ENCODE measurements at places on chromosomes 16 and 17.
A peak's percentile ranks its signal among the peaks of the same experiment; 100 is the strongest.

- no peak for DNase-seq
These were observed 1.5 kb downstream of the SOCS7 start for GRCh38 chr17:38353086-38353604.

GRCh38 chr16:17241264-17241835, 229.4 kb downstream of the XYLT1 start:
- no peak for DNase-seq

GRCh38 chr16:4795828-4796572, 831 bp downstream of the SMIM22 start:
- DNase-seq: no peak

DNA sequence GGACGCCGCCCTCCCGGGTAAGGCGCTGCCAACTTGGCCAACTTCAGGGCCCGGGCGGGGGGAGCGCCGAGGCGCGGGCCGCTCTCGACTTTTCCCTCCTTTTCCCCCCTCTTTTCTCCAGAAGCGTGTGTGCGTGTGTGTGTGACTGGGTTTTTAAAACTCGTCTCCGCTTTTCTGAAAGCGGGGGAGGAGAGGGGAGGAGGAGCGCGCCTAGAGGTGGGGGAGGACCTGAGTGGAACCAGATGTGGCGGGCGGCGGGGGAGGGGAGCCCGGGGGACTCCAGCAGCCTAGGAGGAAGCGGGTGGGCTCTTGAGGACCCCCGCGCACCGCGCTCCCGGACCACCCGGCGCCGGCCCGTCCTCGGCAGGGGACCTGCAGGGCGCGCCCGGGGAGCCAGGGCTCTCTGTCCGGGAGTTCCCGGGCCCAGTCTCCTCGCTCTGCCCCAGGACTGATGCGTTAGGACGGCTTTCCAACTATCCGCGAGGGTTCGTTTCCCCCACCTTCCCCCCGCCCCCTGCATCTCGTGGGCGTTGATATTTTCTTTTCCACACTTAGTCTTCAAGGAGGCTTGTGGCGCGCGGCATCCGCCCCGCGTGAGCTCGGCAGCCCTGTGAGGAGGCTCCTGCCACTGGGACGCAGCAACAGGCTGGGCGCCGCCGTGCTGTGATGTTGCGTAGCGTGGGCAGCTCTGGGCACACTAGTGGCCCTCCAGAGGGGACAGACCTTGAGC, 599 bp downstream of the MRC2 start:
- peak; percentile 34 for DNase-seq

- no peak for DNase-seq
These were observed 996 bp downstream of the TNFSF13 start for GRCh38 chr17:7559320-7560171.

DNA sequence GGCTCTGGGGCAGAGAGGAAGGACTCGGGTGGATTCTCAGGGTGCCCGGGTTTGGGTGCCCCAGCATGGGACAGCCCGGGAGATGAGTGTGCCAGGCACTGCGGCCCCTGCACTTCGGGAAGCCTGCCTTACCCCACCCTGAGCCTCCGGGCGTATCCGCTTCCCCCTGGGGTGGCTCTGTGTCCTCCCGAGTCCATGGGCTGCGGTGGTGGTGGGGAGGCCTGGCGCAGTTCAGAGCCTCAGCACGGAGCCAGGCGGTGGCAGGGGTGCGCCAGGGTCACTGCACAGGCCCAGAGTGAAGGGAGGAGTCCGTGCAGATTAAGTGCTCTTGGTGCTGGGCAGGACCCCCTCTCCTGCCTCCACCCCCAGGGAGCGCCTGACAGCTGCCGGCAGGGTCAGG, 20.7 kb downstream of the MYBBP1A start:
- DNase-seq: no peak

DNA sequence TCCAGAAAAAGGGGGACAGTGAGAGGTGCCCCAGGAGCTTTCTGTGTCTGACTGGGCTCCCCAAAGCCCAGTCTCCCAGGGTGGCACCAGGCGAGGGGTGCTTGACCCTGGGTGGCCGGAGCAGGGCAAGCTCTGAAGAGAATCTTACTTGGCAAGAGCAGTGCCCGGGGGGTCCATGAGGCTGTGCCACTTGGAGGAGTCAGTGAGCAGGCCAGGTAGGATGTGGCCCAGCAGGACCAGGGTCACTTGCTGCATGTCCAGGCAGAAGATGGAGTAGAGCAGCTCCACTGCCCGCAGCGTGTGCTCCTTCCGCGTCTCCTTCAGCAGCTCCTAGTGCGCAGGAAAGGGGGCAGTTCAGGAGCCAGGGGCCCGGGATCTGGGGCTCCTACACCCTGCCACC, 7.3 kb downstream of the CSF3 start:
- DNase-seq: no peak

DNA sequence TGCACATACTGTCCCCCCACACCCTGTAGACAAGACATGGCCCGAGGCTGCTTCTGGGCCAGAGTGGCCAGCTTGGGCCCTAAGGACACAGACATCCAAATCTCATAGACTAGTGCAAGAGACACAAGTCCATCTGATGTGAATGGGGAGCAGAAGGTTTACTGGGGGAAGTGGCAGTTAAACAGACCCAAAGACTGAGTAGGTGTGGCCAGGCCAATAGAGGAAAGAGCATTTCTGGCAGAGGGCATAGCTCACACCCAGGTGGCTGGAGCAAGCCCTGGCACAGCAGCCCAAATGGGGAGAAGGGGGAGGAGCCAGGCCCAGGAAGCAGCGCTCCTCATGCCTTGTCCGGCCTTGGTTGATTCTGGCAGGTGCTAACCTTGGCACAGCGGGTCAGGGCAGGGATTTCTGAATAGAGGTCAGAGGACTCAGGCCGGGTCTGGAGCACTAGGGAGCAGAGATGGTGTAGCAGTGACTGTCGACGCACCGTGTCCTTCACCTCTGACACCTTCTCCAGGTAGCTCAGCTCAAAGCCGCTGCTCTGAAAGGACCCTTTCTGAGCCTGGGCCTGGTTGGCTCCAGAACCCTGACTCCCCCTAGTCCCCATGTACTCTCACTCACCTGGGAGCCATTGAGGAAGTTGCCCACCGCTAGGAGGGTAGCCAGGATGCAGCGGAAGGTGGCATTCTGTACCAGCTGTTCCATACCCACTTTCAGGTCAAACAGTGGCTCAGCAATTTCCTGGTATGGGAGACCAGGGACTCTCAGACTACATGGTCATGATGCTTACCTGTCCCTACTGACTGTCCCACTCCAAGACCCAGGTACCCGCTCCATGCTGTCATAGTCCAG, 4.1 kb downstream of the TMEM208 start:
- DNase-seq: no peak

- no peak for DNase-seq
These were observed 625.2 kb upstream of the CDH8 start for GRCh38 chr16:62661435-62661834.

- no peak for DNase-seq
These were observed 524.4 kb upstream of the ZFHX3 start for GRCh38 chr16:73572135-73572828.

GRCh38 chr17:50667259-50668024, 32.8 kb downstream of the ABCC3 start:
- no peak for DNase-seq

- DNase-seq: no peak
These were observed 957.1 kb upstream of the RBFOX1 start for GRCh38 chr16:6375465-6376075.

GRCh38 chr17:74861662-74862107, 2.0 kb upstream of the GRIN2C start:
- no peak for DNase-seq

GRCh38 chr17:74082886-74083285, 120.6 kb upstream of the RPL38 start:
- DNase-seq: no peak

DNA sequence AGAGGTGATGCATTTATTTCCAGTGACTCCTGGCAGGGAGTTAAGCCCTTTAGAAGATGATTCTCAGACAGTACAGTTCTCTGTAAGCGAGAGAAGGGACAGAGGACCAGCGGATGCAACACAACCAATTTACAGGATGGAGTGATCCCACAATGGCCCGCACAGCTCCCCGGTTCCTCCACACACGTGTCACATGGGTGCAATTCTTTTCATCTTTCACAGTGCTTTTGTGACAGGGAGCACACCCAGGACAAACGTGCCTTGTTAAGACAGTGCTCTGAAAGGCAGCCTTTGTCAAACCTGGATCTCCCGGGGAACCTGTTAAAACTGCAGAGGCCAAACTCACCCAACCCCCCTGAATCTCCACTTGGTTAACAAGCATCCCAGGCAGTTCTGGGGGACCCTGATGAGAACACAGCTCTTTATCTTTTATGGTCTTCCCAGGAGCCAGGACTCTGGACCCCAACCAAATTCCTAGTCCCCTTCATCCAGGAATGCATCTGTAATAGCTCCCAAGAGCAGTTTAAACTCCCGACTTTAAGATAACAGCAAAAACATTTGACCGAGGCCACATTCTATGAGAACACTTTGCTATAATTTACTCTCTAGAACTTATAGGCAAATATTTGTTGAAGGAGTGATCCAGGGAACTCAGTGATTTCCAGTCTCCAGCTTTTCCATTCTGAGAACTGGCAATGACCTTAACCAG, 134.9 kb upstream of the CDH5 start:
- no peak for DNase-seq

DNA sequence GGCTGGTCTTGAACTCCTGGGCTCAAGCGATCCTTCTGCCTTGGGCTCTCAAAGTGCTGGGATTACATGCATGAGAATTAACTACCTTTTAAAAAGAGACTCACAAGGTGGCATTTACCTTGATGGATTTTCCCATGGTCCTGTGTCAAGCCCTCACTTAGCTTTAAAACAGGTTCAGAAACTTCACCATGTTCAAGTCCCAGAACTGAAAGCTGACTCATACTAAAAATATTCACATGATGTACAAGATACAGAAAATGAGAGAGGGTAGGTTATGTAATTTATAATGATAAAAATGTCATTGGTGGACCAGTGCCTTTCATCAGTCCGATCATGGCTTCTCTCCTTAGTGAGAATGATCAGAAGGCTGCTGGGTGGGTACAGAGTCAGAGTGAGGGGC, 4.3 kb upstream of the AKAP1 start:
- DNase-seq: no peak

DNA sequence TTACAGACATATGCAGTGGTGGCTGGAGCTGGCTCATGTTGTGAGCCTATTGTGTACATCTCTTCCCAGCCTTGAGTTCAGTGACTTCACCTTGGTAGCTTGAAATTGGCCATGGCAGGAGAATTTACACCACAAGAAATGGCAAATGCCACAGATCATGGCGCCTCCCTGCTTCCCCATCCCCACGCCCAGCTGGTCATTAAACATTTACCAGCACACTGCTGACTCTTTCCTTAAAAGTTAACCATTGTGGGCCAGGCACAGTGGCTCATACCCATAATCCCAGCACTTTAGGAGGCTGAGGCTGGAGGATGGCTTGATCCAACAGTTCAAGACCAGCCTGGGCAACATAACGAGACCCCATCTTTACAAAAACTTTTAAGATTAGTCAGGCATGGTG, 22.6 kb upstream of the ITGB4 start:
- DNase-seq: no peak

GRCh38 chr17:27153005-27153404, 140.9 kb upstream of the WSB1 start:
- DNase-seq: no peak

GRCh38 chr17:1267471-1267943, 2.7 kb upstream of the BHLHA9 start:
- DNase-seq: no peak

GRCh38 chr16:1317479-1318267, 8.2 kb downstream of the UBE2I start:
- DNase-seq: no peak

DNA sequence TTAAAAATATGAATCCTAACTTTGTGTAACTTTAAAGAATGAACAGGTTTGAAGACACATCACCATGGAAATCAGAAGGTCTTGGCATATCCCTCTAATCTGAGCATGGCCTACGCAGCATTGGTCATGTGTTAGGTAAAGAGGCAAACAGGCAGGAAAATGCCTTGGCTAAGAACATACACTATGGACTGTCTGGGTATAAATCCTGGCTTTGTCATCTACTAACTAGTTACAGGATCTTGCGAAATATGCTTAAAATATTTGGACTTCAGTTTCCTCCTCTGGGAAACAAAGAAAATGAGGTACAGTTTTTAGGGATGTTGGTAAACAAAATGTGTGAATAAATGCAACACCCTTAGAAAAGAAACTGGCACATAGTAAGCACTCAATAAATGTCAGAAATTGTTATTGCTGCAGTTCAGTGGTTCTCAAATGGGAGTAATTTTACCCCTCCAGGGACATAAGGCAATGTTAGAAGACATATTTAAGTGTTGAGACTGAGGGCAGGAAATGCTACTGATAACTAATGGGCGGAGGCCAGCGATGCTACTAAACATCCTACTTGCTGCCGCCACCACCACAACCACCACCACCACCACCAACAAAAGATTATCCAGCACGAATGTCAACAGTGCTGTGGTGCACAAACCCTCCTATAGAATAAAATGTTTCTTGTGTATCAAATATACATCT, 770.8 kb upstream of the SOX9 start:
- DNase-seq: no peak

DNA sequence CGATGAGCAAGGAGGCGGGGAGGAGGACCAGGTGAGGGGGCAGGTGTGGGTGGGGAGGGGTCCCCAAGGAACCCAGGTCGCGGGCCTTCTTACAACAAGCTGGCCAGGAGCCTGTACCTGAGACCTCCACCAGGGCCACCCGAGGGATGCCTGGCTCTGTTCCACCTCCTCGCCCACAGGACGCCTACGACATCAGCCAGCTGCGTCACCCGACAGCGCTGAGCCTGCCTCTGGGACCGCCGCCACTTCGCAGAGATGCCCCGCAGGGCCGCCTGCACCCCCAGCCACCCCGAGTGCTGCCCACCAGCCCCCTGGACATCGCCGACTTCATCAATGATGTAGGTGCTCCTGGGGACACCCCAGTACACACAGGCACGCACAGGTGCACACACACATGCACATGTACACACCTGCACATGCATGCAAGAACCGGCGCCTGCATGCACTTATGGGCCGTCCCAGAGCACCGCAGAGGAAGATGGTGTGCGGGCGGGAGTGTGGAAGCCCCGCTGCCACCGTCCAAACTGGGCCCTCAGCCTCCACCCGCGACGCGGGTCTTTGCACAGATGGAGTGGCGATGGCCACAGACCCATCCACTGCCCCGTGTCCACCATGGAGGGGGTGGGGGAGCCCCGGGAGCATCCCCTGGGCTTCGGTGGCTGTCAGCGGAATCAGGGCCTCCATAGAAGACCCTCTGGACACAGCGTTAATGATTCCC, 6.6 kb downstream of the SLC22A31 start:
- no peak for DNase-seq
